Activated T-cell treated with anti-CD3 and anti-CD28 coated beads, Interleukin-2, amount 50 U/mL, for 48 hours (primary cell): ENCODE measurements at places on chromosomes 13 and 19.

GRCh38 chr13:83879431-83880171 is 2.7 kb downstream of the SLITRK1 start:
- DNase-seq = no peak

DNA sequence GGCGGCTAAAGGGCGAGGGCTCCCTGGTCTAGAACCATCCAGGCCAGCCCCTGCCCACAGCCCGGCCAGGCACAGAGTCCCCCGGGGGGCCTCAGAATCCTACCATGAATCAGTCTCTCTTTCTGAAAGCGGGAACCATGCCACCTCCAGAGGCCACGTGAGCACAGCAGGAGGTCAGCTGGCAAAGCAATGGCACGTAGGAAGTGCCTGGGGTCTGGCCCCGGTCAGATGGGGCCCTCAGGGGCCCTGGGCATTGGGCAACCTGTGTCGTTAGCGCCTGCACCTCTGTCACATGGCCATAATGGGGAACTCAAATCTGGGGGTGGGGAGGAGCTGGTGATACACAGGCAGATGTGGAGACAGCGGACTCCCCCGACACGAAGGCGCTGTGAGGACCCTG is 8.8 kb downstream of the MFSD12 start:
- DNase-seq = no peak

GRCh38 chr19:7833225-7834099 is 3.4 kb downstream of the EVI5L start:
- DNase-seq = no peak

GRCh38 chr19:2239771-2240770 is 3.4 kb downstream of the SF3A2 start:
- no peak for DNase-seq

- no peak for DNase-seq
Measured at GRCh38 chr13:99995589-99996380, 14.2 kb downstream of the ZIC2 start.

DNA sequence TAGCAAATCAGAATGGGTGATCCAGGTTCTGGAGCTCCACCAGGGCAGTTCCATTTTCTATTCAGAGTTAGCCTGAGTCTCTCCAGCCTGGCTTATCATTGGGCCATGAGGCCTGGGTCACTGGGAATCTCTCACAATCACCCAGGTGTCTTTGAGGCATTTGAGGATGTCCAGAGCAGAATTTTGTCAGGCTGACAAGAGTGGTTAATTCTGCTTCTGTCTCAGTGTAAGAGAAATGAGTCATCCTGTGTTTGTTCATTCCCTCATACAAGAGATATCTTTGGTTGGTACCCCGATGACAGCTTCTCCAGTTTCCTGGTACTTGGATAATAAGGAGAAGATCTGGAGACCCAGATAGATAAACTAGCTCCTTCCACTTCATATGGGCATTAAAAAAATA is 10.4 kb downstream of the ZNF93 start:
- no peak for DNase-seq

GRCh38 chr13:45055902-45056648 is 64.2 kb upstream of the GTF2F2 start:
- DNase-seq = peak; percentile 31

DNA sequence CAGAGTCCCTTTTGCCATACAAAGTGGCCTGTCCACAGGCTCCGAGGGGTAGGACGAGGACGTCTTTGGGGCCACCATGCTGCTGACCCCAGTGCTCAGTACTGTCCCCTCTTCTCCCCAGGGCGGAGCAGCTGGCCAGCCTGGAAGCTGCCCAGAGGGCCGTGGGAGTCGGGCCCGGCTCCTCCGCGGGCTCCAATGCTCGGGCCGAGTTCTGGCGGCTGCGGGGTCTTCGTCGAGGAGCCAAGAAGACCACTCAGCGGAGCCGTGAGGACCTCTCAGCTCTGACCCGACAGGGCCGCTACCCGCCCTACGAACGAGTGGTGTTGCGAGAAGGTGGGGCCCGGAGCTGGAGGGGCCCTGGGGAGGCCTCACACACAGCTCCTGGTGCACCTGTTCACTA is 21.1 kb downstream of the APBA3 start:
- no peak for DNase-seq

DNA sequence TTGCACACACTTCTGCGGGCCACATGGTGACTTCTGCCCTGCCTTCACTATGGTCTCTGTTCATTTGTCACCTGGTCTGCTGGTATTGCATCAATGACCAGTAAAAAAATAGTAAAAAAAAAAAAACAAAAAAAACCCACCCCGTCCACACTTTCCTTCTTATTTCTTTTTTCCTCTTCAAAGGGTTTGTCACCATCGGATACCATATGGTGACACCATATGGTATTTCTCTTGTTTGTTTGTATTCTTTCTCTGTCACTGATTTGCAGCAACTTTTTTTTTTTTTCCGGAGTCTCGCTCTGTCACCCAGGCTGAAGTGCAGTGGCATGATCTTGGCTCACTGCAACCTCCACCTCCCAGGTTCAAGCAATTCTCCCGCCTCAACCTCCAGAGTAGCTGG is 26.2 kb upstream of the OR7C2 start:
- DNase-seq = no peak

GRCh38 chr19:46753420-46754155 is 7.3 kb upstream of the STRN4 start:
- DNase-seq = peak; percentile 79

DNA sequence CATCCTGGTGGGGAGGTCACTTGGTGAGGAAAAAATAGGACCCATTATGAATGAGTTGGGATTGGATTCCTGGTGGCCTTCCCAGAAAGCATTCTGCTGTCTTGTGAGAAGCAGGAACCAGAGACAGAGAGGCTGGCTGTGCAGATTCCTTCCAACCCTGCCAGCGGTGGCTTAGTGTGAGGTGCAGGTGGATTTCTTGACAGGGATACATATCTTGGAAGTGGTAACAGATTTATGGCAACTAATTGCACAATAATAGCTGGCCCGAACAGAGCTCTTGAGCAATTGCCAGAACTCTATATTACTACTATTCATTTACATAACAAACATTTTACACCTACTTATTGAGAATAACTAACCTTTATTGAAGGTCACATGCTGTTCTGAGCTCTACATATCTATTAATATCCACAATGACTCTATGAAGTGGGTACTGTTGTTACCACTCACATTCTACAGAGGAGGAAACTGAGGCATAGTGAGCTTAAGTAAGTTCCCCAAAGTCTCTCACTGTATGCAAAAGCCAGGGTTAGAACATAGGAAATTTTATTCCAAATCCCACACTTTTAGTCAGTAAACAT is 173.9 kb upstream of the SERP2 start:
- DNase-seq = no peak

DNA sequence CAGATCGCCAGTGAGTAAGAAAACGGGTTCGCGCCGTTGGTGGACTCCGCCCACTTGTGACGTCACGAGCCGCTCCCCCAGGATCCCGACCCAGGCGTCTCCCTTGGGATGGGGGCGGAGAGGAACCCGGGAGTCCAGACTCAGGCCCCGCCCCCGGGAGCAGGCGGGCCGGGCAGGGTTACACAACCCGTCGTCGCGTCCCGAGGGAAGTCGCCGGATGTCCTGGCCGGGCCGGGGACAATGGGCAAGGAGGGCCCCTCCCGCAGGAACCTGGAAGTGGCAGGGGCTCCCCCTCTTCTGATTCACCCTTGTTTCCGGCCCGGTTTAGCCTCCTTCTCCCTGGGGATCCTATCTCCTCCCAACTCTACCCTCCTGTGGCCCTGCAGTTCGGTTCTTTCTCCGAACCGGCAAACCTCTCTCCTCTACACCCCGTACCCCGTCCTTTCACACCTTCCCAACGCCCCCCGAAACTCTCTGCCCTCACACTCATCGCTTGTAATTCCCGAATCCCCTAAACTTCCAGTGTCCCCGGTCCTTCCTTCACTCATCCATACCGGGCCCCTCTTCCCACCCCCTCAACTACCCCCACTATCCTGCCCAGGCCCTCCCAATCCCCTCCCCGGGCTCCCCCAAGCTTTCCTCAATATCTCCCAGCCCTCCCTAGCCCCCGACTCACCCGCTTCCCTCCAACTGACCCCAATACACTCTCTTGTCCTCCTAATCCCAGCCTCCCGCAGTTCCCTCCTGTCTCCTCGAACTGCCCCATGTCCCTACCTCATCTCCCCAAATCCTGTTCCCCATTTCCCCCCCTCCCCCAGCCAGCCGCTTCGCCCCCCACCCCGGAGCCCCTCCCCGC is 20.0 kb upstream of the ERCC1 start:
- DNase-seq = peak; percentile 75

DNA sequence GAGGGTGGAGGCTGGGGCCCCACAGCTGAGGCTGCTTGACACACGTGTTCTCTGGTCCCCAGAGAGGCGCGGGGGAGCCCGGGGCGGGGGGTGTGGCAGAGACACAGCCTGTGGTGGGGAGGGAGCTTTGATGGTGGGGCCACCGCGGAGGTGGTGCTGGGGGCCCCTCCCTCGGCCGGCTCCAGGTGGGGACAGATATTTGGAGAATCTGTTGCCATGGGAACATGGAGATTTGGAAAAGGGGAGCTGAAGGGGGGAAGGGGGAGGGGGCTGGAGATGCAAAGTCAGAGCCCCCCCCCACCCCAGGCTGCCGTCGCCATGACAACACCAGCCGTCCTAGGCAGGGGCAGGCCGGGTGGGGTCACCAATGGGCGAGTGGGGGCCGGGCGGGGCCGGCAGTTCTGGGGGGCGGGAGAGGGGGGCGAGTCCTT is 1.2 kb downstream of the PRKCG start:
- DNase-seq = no peak

- DNase-seq = no peak
Measured at GRCh38 chr13:32472194-32472621, 44.3 kb upstream of the N4BP2L1 start.

DNA sequence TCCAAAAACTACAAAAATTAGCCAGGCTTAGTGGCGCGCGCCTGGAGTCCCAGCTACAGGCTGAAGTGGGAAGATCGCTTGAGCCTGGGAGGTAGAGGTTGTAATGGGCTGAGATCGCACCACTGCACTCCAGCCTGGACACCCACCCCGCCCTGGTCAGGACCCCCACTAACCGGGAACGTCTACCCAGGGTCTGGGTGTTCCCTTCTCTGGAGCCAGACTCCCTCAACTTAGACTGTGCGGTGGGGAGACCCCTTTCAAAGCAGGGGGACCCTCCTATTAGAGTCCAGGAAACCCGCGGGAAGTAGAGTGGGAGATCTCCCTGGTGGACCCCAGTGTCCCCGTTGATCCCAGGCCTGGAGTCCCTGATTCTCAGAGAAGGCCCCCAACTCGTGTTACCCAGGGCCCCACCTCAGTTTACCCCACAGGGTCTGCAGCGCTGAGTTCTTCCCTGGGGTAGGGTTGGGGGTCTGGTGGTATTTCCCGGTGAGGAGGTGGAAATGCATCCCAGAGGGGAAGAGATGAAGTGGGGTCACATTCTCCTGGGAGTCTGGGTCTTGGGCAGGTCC is 6.1 kb upstream of the ARRDC2 start:
- peak; percentile 60 for DNase-seq

DNA sequence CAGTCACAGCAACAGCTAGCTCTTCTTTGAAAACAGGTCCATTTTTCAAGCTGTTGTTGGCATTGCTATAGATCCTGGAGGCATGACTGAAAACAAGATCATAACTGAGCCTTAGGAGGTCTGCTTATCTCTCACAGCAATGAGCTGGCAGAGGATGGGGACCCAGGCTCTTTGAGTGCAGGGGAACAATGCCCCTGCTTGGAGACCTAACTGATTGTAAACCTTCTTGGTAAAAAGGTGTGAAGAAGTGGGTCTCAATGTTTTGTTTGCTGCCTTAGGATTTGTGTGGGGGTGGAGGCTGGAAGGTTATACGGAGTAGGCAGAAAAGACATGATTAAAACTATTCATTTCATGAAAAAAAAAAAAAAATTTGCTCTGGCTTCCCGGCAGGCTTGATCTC is 94.6 kb downstream of the EFNB2 start:
- DNase-seq = no peak

DNA sequence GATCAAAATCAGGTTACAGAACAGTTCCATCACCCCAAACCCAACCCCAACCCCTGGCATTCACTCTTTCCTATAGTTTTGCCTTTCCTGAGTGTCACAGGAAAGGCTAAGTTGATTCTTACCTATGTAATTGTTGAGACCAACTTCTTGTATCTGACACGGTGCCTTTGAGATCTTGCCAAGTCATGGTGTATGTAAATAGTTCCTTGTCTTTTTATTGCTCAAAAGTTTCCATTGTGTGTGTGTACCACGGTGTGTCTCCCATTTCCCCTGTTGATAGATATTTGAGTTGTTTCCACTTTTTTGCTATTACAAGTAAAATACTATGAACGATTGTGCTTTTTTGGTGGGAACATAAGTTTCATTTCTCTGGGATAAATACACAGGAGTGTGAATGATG is 3.3 kb upstream of the IGFL2 start:
- no peak for DNase-seq

GRCh38 chr13:79155883-79156282 is 250.2 kb downstream of the RBM26 start:
- no peak for DNase-seq

- DNase-seq = no peak
Measured at GRCh38 chr19:55831846-55832245, at the start of gene NLRP11. NLRP11 (minus strand) TSS chr19:55831999; CDS start chr19:55818174, 13,825 bp downstream.
